GM12878 (cell line): ENCODE measurements at places on chromosomes 13 and 19. TPM values are rescaled to one million over a fixed set of nuclear protein-coding genes. Genes with fewer than 3 reads are reported as not detected.

ZNF471 gene
- not detected in 2 replicates for polyA plus RNA-seq

C19orf85 gene
- not detected in 2 replicates for polyA plus RNA-seq

EDNRB gene
- 0.13 TPM in 1 of 2 replicates, not detected in the other for polyA plus RNA-seq

PLPP2 gene
- polyA plus RNA-seq = not detected in 2 replicates

GIPC3 gene
- polyA plus RNA-seq = not detected in 2 replicates

ENOX1 gene
- polyA plus RNA-seq = 0.10 and 0.13 TPM in 2 replicates

LILRA1 gene
- not detected in 2 replicates for polyA plus RNA-seq

CCDC61 gene
- 1.1 and 1.7 TPM in 2 replicates for polyA plus RNA-seq

CABP5 gene
- polyA plus RNA-seq = not detected in 2 replicates

ZNF284 gene
- polyA plus RNA-seq = 0.35 and 0.60 TPM in 2 replicates

ZNF283 gene
- polyA plus RNA-seq = 3.0 and 3.3 TPM in 2 replicates

CEACAM16 gene
- polyA plus RNA-seq = not detected in 2 replicates

EPSTI1 gene
- 14.6 and 14.8 TPM in 2 replicates for polyA plus RNA-seq

STOML3 gene
- polyA plus RNA-seq = not detected in 2 replicates

PSMD8 gene
- 327 and 353 TPM in 2 replicates for polyA plus RNA-seq

GCDH gene
- polyA plus RNA-seq = 67.1 and 67.4 TPM in 2 replicates

SRRM5 gene
- 0.38 and 0.47 TPM in 2 replicates for polyA plus RNA-seq

PLIN5 gene
- polyA plus RNA-seq = not detected in 2 replicates

FARSA gene
- 203 and 212 TPM in 2 replicates for polyA plus RNA-seq

MOB3A gene
- polyA plus RNA-seq = 69.9 and 79.5 TPM in 2 replicates

TNFAIP8L1 gene
- polyA plus RNA-seq = 7.7 and 8.3 TPM in 2 replicates

NXNL1 gene
- not detected in 2 replicates for polyA plus RNA-seq

SIGLEC10 gene
- 6.3 and 7.9 TPM in 2 replicates for polyA plus RNA-seq

CFAP97D2 gene
- not detected in 2 replicates for polyA plus RNA-seq

SMIM44 gene
- not detected in 2 replicates for polyA plus RNA-seq

CNFN gene
- not detected in 2 replicates for polyA plus RNA-seq

ZNF320 gene
- 0.80 and 0.96 TPM in 2 replicates for polyA plus RNA-seq

APOC1 gene
- 1.8 and 2.8 TPM in 2 replicates for polyA plus RNA-seq

RCBTB1 gene
- polyA plus RNA-seq = 8.6 and 11.3 TPM in 2 replicates

ZNF254 gene
- polyA plus RNA-seq = 8.4 and 8.8 TPM in 2 replicates

SPATA13 gene
- 5.4 and 6.5 TPM in 2 replicates for polyA plus RNA-seq

C13orf46 gene
- 0.11 TPM in 1 of 2 replicates, not detected in the other for polyA plus RNA-seq

KIR3DL1 gene
- not detected in 2 replicates for polyA plus RNA-seq

C13orf42 gene
- not detected in 2 replicates for polyA plus RNA-seq

SLC1A6 gene
- polyA plus RNA-seq = not detected in 2 replicates

MEF2B gene
- polyA plus RNA-seq = 10.0 and 11.3 TPM in 2 replicates
